ENCODE measurements at places on chromosomes 11 and 22. TPM values are rescaled to one million over a fixed set of nuclear protein-coding genes. Genes with fewer than 3 reads are reported as not detected.

The RTN4RL2 gene
- 106 TPM for total RNA-seq

The SELENOM gene
- total RNA-seq, result 80.2 TPM

The MMP13 gene
- not detected for total RNA-seq

The TSGA10IP gene
- total RNA-seq, result not detected

The C11orf86 gene
- total RNA-seq, result 57.8 TPM

The TSSK2 gene
- total RNA-seq, result not detected

The ALDH3B1 gene
- total RNA-seq, result 131 TPM

The LRRC74B gene
- total RNA-seq, result not detected

The POU2AF2 gene
- total RNA-seq, result not detected

The PHETA2 gene
- total RNA-seq, result not detected

The JAM3 gene
- total RNA-seq, result 4.4 TPM

The HBG2 gene
- not detected for total RNA-seq

The AQP11 gene
- total RNA-seq, result 2.3 TPM

The PAX6 gene
- total RNA-seq, result 2.0 TPM

The GNAZ gene
- 2.7 TPM for total RNA-seq

The SYT9 gene
- 0.16 TPM for total RNA-seq

The KRTAP5-11 gene
- total RNA-seq, result not detected
